ENCODE measurements at places on chromosomes 7 and 10. TPM values are rescaled to one million over a fixed set of nuclear protein-coding genes. Genes with fewer than 3 reads are reported as not detected.

OPN4 gene
- not detected for total RNA-seq

SLC13A4 gene
- 0.10 TPM for total RNA-seq

CDHR3 gene
- total RNA-seq = 7.9 TPM

IFIT1B gene
- 4.9 TPM for total RNA-seq

EVX1 gene
- not detected for total RNA-seq

CYP2C19 gene
- 0.69 TPM for total RNA-seq

GPAM gene
- total RNA-seq = 284 TPM

RADIL gene
- total RNA-seq = 2.2 TPM

GPR158 gene
- 0.10 TPM for total RNA-seq

TRPV5 gene
- total RNA-seq = 0.10 TPM

SFRP5 gene
- 1.7 TPM for total RNA-seq

UBE3C gene
- 77.1 TPM for total RNA-seq

SPDYE5 gene
- not detected for total RNA-seq

TMEM176B gene
- total RNA-seq = 24.6 TPM

TIAL1 gene
- 97.7 TPM for total RNA-seq

RHBDD2 gene
- 12.0 TPM for total RNA-seq

PRPS1L1 gene
- total RNA-seq = not detected

KIN gene
- 11.0 TPM for total RNA-seq

SPDYE1 gene
- total RNA-seq = 0.10 TPM

INA gene
- total RNA-seq = 0.99 TPM

PAPSS2 gene
- 7.2 TPM for total RNA-seq

Measured in skin of body (tissue), 3 donors.